NCI-H1417 (cell line): ENCODE measurements at places on chromosomes 1 and 21.
A peak's percentile ranks its signal among the peaks of the same experiment; 100 is the strongest.

DNA sequence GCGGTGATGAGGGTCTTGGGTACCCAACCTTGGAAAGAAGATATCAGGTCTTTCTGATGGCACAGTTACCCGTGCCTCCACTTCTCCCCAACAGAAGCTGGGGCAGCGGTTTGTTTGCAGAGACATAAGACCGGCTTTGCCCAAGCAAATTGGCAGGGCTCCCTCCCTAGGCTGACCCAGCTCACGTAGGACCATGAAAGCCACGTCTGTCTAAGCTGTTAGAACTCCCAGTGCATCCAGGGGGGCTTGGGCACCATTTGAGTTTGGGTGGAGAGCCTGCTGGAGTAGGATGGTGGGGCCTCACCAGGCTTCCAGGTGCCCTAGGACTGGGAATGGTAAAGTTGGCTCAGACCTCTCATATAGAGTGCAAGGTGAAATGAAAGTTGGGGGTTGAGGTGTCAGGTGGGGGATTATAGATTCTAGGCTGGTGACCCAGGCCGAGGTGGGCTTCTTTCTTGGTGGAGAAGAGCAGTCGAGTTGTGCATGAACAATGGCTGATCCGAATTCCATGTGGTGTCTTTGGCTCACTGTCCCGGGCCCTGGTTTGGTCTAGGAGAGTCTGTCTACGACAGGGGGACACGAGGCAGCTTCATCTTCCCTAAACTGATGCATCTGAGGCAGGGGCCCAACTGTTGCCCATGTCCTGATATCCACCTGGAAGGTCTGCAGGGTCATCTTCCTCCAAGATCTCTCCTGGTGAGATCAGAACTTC lies 3.4 kb downstream of the POU3F1 start:
- no peak for DNase-seq

DNA sequence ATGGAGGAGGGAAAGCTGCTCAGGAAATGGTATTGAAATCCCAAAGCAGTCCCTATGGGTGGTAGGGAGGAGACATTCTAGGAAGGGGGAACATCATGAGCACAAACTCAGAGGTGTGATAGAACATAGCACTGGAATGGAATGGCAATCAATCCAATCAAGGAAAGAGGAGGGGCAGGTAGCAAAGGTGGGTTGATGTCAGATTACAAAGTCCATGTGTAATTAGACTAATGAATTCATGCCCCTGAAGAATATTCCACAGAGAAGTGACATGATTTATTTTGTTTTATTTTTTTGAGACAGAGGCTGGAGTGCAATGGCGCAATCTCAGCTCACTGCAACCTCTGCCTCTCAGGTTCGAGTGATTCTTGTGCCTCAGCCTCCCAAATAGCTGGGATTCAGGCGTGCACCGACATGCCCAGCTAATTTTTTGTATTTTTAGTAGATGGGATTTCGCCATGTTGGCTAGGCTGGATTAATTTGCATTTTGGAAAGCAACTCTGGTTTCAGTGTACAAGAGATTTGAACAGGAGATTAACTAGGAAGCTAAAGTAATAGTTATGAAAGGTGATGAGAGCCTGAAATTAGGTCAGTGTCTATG lies 36.1 kb downstream of the DEGS1 start:
- DNase-seq: peak; percentile 15

- DNase-seq: no peak
These were observed 9.3 kb downstream of the RAB4A start for GRCh38 chr1:229280037-229280828.

GRCh38 chr21:14857529-14857928 lies 207.3 kb downstream of the NRIP1 start:
- no peak for DNase-seq

GRCh38 chr1:11535761-11536572 lies 57.0 kb downstream of the DISP3 start:
- no peak for DNase-seq

DNA sequence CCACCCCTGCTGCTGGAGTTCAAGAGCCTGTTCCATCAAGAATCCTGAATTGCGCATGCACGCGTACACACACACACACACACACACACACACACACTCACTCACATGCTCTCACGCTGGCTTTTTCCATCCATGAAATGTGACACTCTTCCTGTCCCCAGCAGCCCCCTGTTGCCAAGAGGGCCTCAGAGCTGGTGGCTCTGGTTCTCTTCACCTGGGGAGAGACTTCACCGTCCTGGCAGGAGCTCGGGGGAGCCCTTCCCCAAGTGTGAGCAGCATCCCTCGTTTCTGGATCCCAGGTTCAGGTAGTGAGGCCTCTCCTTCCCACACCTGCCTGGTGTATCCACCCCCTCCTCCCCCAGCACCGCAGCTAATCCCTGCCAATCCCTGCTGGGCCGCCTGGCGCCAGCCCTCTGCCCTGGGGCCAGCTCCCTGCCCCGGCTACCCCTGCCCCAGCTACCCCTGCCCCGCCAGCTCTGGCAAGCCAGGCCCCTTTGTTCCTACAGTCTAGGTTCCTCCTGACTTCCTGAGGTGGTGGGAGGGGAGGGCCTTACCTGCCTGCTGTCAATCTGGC lies 9.9 kb downstream of the PLOD1 start:
- peak; percentile 84 for DNase-seq

- DNase-seq: peak; percentile 41
These were observed 1.8 kb upstream of the SERBP1 start for GRCh38 chr1:67431869-67432578.

DNA sequence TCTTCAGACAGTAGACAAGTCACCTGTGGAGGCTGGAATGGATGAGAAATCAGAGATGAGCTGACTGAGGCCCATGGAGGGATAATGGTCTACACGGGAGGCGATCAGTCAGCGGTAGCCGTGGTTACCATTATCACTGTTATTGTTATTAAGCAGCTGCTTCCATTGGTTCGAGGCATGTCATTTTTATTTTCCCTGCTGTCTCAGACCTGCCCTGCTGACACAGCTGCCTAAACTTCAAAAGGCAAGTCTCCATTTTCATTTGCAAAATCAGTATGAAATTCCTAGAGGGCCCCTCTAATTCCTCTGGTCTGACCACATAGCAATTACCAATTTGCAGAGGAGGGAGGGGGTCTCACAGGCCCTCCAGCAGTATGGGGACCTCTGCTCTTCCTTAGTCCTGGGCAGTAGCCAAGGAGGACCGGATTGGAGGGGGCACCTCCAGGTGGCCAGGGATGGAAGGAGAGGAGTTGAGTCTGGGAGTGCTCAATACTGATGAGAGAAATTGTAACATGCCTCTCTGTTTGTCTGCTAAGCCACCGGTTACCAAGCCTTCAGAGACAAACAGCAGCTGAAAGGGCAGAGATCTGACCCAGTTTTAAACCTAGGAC lies 184.2 kb downstream of the TRABD2B start:
- DNase-seq: no peak

DNA sequence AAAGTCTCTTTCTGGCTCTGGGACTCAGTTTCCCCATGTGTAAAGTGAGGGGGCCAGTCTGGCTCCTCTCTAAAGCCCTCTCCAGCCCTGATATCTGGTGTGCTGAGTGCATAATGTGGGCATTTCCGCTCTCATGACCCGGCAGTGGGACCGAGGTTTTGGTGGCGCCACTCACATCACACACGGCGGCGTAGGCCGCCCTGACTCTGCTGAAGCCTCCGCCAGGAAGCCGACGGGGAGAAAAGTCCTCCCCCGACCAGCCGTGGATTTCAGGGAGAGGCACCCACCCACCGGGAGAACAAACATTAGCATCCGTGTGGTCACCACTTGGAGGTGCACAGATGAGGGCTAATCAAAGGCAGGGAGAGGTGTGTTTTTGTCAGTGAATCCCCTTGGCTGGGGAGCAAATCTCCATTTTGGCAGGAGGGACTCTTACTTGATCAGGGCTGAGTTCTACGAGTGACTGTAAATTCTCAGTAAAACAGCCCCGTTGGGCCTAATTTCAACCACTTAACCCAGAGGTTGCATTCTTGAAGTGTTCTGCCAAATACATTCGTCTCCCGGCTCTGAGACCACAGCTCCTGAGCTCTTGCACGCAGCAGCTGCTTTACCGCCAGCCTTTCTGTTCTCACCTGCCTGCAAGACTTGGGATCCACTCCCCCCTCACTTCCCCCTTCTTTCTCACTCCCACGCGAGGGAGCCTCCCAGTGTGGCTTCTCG lies 118.2 kb downstream of the FOXD2 start:
- no peak for DNase-seq

- DNase-seq: no peak
These were observed 141.4 kb downstream of the SMYD3 start for GRCh38 chr1:246365708-246366107.

- peak; percentile 78 for DNase-seq
These were observed 615 bp downstream of the CLIC4 start for GRCh38 chr1:24745711-24746413.

DNA sequence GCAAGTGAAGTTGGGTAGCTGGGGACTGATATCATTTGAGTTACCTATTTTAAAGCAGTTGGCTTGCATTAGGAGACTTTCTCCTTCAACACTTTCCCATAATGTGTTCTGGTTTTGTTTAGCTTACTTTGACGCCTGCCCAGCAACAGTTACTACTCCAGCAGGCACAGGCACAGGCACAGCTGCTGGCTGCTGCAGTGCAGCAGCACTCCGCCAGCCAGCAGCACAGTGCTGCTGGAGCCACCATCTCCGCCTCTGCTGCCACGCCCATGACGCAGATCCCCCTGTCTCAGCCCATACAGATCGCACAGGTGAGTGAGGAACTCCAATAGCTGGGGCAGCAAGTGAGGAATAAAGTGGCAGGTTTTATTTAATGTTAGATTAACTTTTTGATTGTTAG lies 144.3 kb downstream of the CD247 start:
- no peak for DNase-seq

DNA sequence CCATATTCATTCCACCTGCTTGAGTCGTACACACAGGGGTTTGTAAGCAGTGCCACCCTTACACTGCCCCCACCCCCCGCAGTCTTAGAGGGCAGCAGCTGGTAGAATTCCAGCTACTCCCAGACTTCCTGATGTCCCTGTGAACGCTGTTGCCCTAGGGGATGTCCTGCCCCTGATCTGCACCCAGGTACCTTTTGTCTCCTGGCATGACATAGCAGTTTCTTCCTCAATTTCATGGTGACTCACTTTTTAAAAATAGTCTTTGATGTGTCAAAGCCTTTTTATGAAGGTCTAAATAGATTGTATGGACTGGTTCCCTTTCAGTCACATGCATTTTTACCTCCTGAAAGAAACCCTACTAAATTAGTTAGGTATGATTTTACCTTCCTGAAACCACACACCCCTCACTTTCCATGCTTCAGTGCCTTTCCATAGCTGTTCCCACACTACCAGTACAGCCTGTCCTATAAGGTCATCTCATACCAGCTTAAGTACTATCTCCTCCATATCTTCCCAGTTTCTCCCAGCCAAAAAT lies 76.4 kb downstream of the ST3GAL3 start:
- DNase-seq: peak; percentile 62

GRCh38 chr1:32239337-32239736 lies 7.7 kb upstream of the FAM167B start:
- DNase-seq: peak; percentile 62

- DNase-seq: peak; percentile 72
These were observed 17.1 kb upstream of the XPR1 start for GRCh38 chr1:180614730-180615129.

DNA sequence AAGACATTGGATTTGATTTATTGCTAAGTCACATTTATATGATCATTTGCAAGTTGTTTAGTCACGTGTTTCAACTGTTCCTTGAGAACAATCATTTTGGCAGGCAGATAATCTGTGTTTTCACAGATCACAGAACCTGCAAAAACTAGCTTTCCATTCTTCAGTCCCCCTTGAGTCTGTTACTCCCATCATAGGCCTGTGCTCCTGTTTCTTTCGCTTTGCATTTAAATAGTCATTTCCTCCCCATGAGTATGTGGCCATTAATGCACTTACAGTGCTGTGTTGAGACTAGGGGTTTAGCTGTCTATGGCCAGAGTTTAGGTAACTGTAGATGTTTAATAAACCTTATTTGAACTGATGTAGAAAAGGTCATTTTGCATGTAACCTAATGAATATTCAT lies 214.5 kb downstream of the PATJ start:
- DNase-seq: no peak

DNA sequence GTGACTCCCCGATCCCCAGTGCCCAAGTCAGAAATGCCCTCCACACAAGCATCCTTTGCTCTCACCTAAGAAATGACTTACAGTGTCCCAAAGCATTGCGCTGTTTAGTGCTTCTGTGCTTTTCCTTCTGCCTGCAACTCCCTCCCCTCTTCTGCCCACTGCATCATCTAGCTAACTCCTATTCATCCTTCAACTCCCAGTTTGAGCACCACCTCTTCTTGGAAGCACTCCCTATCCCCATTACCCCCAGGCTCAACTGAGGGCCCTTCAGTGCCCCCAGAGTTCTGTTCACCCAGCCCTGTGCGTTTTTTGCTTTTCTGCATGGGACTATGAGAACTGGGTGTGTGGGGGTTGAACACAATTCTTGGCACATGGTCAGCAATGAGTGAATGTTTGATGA lies 10.0 kb downstream of the KCNQ4 start:
- no peak for DNase-seq

- no peak for DNase-seq
These were observed 8.6 kb downstream of the WNT9A start for GRCh38 chr1:227938911-227939790.

- peak; percentile 33 for DNase-seq
These were observed 26.2 kb downstream of the EXTL2 start for GRCh38 chr1:100868364-100868995.

GRCh38 chr1:153354515-153355193 lies 3.0 kb upstream of the S100A9 start:
- no peak for DNase-seq

GRCh38 chr21:44579833-44580144 lies 615 bp downstream of the KRTAP10-5 start:
- DNase-seq: no peak

- DNase-seq: no peak
These were observed 13.1 kb downstream of the STK40 start for GRCh38 chr1:36372617-36373016.

- DNase-seq: no peak
These were observed 2.9 kb downstream of the ABCA4 start for GRCh38 chr1:94118013-94118412.

GRCh38 chr1:152519851-152520250 lies 5.6 kb downstream of the CRCT1 start:
- no peak for DNase-seq

DNA sequence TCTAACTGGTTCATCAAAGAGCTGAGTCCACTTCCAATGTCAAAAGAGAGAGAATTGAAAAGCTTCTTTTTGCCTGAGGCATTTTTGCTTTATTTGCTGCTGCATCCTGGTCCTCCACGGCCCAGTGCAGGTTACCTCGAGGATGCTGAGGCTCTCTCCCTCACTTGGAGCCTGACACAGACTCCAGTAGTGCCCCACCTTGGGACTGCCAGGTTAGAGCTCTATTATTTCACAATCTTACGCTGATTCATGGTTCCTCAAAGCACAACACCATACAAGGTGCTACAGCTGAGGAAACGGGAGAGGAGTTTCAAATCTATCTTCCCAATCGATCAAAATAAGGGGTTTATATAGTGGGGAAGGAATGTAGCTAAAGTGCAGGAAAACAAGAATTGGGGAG lies 13.6 kb upstream of the PLPPR4 start:
- no peak for DNase-seq
